ENCODE measurements at places on chromosomes 7 and 10.

GRCh38 chr10:87760195-87760905 lies 57.7 kb downstream of the ATAD1 start:
- no peak for DNase-seq

- no peak for DNase-seq
Observed at GRCh38 chr7:128448751-128449302, 6.9 kb upstream of the HILPDA start.

DNA sequence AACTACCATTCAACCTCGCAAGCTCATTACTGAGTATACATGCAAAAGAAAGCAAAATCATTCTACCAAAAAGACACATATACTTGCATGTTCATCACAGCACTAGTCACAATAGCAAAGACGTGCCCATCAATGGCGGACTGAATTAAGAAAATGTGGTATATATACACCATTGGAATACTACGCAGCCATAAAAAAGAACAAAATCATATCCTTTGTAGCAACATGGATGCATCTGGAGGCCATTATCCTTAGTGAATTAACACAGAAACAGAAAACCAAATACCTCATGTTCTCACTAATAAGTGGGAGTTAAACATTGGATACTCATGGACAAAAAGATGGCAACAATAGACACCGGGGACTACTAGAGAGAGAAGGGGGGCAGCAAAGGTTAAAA lies 6.4 kb downstream of the TRDMT1 start:
- no peak for DNase-seq

- no peak for DNase-seq
Observed at GRCh38 chr10:97171001-97171400, 14.8 kb downstream of the SLIT1 start.

GRCh38 chr10:129953119-129954051 lies 10.7 kb downstream of the EBF3 start:
- DNase-seq = no peak

GRCh38 chr7:2015251-2015871 lies 217.4 kb downstream of the MAD1L1 start:
- DNase-seq = no peak

GRCh38 chr10:78904196-78904595 lies 164.6 kb upstream of the ZMIZ1 start:
- no peak for DNase-seq

DNA sequence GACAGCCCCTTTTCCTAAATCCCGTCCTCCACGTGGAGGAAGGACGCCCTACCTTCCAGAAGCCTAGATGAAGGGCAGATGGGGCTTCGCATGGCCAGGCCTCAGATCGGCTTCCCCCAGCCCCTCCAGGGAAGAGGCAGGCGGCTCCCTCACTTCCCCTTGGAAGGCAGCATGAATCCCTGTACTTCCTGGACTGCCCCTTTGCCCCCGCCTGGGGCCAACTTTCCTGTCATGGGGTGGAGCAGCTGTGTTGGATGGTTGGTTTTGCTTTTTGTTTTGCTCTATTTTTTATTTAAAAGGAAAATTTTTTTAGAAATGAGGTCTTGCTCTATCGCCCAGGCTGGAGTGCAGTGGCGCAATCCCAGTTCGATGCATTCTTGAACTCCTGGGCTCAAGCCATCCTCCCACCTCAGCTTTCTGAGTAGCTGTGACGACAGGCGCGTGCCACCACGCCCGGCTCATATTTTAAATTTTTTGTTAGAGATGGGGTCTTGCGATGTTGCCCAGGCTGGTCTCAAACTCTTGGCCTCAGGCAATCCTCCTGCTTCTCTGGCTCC lies 27.2 kb downstream of the GTF2IRD1 start:
- no peak for DNase-seq

DNA sequence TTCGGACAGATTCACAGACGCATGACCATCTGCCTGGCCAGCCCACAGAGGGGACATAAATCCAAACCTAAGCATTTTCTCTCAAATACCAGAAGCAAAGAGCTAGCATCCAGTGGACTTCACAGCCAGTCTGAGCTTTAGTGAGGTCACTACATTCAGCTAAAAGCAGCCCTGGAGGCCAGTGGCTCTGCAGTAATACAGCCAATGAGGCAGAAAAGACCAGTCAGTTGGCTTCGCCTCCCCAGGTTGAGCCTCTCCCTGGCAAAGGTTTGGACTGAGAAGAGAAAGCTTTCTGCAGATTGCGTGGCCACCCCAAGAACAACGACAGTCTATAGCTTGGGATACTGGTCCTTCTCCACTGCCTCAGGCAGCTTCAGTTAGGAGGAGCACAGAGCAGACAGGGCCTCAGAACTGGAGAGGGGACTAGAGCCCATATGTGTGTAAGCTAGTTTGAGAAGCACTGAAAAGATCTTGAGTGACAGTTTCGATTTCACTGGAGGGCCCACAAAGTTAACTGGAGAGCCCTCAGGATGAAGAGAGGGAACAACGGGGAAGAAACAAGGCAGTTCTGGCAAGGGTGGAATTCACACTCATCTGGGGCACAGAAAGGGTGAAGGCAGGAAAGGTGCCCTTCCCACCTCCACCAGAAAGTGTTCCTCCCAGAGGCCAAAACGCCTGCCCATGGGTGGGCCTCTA lies 3.8 kb downstream of the WDR91 start:
- no peak for DNase-seq

GRCh38 chr7:85464042-85464651 lies 277.3 kb upstream of the SEMA3D start:
- DNase-seq = no peak

- no peak for DNase-seq
Observed at GRCh38 chr7:51067757-51068156, 248.9 kb downstream of the COBL start.

GRCh38 chr7:69617364-69617763 lies 19.1 kb downstream of the AUTS2 start:
- no peak for DNase-seq

All from esophagus squamous epithelium (tissue), 5 donors.